Inflammatory macrophage treated with lipopolysaccharide for 4 hours (primary cell): ENCODE measurements at places on chromosomes 11 and 22.
A peak's percentile ranks its signal among the peaks of the same experiment; 100 is the strongest.

DNA sequence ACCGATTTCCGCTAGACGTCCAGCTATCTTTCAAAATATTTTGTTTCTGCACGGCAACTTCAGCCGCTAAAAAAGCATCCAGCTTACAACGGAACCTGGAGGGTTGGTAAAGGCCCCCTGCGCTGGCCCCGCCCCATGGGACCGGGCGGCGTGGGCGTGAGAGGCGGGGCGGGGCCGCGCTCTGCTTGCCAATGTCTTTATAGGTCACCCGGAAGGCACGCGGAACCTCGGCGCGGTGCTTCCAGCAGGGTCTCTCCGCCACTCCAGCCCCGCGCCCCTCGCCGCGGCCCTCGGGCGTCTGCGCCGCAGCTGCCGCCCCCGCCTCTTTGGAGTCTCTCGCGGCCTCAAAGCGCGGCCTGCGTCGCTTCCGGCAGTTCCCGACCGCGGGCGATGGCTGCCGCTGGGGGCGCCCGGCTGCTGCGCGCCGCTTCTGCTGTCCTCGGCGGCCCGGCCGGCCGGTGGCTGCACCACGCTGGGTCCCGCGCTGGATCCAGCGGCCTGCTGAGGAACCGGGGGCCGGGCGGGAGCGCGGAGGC, at the start of gene FDX1:
FDX1 (plus strand) TSS at position 218 of the 536 bp plus-strand sequence; CDS start at position 391, 173 bp downstream.
- DNase-seq: peak; percentile 94

DNA sequence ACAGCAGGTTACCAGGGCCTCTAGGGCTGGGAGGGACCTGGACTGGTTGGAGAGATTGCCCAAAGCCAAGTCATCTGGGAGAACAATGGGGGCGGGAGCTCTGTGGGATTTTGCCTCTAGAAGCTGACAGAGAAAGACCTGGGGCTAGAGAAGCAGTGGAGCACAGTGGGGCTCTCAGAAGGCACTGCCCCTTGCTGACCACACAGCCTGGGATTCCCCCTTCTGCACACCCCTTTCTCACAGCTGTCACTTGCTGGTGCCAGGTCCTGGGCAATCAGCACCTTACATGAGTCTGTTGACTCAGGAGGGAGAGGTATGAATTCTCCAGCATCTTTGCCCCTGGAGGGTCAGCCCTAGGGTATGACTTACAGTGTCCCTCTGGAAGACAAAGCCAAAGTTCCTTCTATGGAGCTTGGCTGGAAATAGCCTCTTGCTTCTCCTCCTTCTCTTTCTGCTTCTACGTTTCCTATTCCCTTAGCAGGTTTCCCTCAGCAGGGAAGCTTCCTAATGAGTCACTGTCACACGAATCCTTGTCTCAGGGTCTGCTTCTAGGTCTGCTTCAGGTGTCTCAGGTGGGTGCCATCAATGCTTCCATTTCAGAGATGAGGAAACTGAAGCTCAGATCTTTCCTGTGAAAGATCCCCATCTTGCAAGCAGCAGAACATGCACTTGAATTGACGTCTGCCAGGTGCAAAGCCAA, 27.0 kb downstream of the GDPD5 start:
- no peak for DNase-seq

DNA sequence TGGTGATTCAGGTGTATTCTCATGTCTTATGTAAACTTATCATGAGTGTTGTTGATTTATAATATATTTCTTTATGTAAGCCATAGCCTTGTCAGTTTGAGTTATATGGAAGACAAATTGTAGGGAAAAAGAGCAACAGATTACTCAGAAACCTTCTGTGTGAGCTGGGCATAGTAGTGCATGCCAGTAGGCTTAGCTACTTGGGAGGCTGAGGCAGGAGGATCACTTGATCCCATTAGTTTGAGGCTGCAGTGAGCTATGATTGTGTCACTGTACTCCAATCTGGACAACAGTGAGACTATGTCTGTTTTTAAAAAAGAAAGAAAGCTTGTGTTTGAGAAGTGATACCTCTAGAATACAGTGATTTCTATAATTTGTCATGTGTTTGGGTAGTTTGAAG, 2.2 kb upstream of the RAB30 start:
- no peak for DNase-seq

GRCh38 chr22:33853200-33854097, 66.8 kb downstream of the LARGE1 start:
- peak; percentile 67 for DNase-seq

GRCh38 chr11:130128626-130129025, 31.0 kb upstream of the ST14 start:
- DNase-seq: no peak

GRCh38 chr22:33923033-33923432, 2.8 kb upstream of the LARGE1 start:
- no peak for DNase-seq

DNA sequence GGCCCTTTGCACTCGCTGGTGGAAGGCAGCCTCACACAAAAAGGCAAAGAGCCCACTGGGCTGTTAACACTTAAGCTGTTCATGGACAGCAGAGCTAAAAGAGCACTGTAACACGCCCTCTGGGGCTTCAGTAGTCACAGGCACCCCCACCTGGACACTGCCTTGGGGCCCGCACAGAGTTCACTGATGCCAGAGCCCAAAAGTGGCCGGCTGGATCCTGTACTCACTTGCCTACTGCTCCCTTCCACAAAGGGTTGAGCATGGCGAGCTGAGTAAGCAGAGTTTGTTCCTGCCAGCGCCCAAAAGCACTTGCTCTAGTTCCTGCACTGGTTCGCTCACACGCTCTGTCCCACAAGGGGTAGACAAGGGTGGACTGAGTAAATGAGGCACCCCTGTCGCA, 78.8 kb downstream of the RELT start:
- DNase-seq: no peak

DNA sequence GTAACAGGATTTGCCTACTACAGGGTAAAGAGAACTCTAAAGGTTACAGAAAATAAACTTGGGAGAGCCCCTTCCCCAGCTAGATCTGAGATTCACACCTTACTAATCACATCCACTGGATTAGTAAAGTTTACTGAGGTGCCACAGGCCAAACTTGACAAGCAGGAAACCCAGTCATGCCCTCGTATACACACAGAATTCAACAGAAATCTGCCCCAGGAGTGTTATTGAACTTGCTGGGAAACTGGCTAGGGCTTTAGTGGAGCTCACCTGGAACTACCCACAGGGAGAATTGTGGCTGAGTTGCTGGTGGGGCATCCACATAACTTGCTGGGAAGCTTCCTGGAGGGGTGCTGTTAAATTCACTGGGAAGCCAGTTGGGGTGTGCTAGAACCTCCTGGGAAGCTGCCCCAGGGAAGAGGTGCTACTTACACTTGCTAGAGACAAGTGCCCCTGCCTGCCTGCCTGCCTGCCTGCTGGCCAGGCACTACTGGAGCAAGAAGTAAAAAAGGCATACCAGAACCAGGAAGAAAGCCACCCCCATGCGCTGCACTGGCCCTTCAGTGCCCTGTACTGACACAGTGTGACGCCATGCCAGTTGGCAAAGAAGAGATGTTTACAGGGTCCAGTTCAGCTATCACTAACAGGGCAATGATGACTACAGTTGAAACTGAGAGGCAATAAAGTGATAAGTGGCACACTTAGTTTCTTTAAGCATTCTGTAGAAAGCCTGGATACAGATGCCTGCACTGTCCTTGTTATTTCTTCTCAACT, 106.5 kb downstream of the ALX4 start:
- no peak for DNase-seq

GRCh38 chr11:36057379-36058042, 113.6 kb downstream of the LDLRAD3 start:
- peak; percentile 55 for DNase-seq

GRCh38 chr11:57407941-57408475, 17.6 kb upstream of the PRG2 start:
- no peak for DNase-seq

- DNase-seq: no peak
These were observed 1.4 kb downstream of the TMEM123 start for GRCh38 chr11:102451041-102451680.

DNA sequence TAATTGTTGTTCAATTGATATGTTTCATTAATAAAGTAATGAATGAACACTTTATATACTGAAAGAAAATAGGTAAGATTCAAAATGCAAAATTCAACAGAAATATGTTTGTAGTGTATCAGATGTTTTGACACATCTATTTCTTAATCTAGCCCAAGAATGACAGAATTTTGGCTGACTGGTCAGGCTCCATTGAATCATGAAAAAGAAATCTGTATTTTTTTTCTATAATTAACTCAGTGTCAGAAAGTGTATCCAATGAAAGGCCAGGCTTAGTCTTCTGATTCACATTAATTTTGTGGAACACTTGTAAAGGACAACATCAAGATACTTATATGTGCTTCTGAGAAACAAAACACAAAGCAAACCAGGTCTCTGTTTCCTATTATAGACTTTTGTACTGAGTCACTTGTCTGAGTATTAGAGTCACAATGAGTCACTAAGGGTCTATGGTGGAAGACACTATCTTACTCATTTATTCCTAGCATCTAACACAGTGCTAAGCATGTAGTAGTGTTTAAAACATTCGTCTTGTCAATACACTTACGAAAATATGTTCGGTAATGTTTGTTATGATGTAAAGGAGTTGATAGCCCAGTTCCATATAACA, 297.7 kb upstream of the CCDC90B start:
- DNase-seq: no peak

GRCh38 chr22:22667966-22668880, 23.8 kb downstream of the GGTLC2 start:
- DNase-seq: no peak

DNA sequence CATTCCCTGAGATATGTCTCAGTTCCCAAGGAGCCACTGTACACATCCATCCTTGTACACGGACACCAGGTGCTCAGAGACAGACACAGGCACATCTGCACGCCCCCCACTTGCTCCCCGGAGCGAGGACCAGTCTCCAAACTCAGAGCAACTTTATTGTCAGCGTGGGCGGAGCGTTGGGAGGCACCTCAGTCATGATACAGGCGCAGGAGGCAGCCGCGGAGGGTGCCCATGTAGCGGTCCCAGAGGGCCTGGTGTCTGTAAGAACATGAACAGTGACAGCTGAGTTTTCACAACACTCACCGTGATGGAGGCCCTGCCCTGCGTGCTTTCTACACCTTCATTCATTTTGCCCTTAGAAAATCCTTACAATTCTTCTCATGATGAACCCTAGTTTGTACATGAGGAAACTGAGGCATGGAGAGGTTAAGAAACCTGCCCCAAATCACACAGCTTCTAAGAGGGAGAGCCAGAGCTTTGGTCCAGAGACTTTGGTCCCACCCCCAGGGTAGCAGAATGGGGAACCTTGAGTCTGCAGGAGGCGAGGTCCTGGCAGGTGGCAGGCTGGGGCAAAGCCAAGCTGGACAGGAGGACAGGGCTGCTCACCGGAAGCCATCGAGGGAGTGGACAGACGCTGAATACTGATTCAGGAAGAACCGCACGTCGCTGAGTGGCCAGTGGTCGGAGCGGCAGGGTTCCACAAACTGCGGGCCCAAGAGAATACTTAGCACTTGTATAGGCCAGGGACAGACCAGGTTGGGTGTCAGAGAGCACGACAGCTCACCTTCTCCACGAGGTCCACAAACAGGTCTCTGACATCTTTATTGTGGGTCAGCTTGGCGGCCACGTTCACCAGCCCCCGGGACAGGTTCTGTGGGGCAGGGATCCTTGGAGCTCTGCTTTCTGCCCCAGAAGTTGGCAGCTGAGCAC, 4.2 kb downstream of the FIBP start:
- DNase-seq: no peak

DNA sequence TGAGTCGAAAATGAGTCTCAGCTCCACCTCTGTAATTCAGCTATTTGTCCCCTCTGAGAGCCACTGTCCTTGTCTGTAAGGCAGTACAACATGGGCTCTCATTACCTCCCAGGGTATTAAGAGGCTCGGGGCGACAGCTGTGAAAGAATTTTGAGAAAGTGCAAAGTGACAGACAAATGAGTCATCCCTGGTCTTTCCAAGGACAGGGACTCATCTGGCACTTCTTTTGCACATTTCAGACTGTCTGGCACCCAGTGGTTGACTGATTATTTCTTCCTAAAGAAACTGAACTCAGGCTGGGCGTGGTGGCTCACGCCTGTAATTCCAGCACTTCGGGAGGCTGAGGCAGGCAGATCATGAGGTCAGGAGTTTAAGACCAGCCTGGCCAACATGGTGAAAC, 62.1 kb upstream of the ARFGAP3 start:
- DNase-seq: peak; percentile 73

DNA sequence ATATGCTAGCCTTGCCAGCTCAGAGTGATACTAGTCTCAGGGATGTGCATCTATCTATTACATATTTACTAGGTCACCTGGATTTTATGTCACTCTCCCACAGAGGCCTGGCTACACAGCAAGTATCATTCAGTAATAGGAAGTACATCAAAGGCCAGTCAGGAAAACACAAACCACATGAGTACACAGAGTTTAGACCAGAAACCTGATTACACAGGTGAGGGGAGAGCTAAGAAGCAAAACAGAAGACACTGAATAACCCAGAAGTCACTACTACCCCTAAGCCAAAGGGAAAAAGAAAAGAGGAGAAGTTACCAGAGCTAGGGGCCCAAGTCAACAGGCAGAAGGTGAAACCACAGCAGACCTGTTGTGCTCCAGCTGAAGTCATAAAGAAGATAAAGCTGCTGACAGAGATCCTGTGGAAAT, 13.3 kb downstream of the LPXN start:
- DNase-seq: no peak

GRCh38 chr11:129013737-129014475, 71.2 kb upstream of the TP53AIP1 start:
- no peak for DNase-seq

DNA sequence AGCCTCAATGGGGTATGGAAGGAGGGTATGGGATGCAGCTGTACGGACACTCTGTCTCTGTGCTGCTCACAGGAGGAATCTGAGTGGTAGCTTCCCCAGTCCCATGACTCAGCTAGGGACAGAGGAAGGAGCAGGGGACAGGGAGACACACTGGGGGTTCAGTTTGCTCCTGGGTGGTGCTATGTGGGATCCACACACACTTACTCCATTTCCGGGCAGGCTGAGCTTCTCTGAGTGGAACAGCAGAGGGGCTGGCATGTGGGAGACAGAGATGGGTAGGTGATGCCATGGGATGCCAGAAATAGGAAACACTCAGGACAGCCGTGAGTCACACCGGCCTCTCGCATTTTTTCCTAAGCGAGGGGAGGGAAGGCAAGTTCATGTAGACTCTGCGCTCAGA, 59.2 kb upstream of the KIRREL3 start:
- DNase-seq: no peak

GRCh38 chr11:70790671-70791300, 392.5 kb downstream of the CTTN start:
- DNase-seq: no peak

- no peak for DNase-seq
These were observed 36.2 kb downstream of the PISD start for GRCh38 chr22:31625661-31626426.

DNA sequence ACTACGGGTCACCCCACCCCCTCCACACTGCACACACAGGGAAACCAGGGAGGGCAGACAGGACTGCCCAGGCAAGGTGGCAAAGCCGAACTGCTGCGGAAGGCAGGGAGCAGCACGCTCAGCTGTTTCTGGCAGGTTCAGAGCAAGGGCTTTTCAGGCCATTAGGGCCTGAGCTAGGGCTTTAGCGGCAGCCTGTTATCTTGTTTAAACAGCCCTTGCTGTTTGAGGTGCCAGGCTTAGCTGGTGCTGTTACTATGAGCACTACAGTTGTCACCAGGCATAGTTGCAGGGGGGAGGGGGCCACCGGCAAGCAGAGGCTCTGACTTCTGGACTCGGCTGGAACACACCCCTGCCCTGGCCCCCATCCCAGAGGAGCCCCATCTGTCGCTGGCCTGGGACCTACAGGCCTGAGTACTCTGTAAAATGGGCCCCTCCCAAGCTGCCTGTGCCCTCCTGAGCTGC, 34.9 kb downstream of the RSPH14 start:
- DNase-seq: no peak
